ENCODE measurements at places on chromosomes 11 and 22.

DNA sequence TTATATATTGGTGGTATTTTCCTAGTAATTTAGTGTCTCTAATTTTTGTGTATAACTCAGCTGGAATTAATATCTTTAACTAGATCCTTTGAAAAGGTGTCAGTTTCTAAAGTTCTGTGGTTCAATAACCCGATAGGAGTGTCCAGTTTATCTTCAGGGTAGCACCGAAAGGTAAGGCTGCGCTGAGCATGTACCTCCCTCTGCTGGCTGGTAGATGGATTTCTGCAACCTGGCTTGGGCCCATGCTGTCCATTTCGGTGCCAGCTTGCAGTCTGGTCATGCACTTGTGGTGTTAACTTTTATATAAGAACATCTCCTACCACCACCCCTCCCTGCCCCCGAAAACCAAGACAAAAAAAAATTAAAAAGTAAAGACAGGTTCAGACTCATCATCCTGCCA lies 24.7 kb downstream of the EXT2 start:
- no peak for DNase-seq

GRCh38 chr11:133266986-133267385 lies 265.3 kb downstream of the OPCML start:
- DNase-seq, result no peak

GRCh38 chr11:36744375-36745168 lies 146.5 kb upstream of the RAG2 start:
- peak; percentile 20 for DNase-seq

DNA sequence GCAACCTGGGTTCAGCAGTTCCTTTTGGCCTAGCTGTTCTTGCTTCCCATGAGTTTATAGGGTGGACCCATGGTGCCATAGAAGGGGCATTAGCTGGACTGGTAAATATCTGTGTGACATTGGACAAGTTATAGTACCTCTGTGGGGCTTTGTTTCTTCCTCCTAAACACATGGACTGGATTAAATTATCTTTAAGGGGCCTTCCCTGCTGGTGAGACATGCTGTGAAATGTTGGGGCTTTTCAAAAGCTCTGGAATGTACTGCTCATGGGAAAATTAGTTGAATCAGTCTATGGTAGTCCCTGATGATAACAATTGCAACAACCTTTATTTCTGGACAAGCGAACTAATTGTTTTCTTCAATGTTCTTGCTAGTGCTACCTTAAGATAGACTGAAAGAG lies 276.2 kb downstream of the BLID start:
- no peak for DNase-seq

DNA sequence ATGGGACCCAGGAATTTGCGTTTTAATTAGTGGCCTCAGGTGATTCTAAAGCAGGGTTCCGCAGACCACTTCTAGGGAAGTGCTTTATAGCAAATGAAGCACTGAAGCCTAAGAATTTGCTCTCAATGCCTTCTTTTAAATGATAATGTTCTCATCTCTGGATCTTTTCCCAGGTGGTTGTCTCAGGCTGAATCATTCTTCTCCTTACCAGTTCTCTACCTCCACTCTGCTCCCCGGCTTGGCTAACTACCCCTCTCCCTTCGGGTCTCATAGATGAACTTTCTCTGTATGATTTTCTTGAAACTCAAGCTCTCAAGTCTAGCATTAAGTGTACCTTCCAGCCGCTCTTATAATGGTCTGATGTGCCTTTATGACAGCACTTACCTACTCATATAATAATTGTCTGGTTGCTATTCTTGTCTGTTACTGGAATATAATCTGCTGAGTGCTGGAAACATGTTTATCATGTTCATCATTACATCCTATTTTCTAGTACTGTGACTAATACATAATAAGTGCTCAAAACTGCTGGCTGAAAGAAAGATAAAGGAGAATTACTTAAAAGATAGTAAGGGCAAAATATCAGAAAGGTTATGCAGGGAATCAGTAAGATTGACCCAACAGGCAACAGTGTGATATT lies 195.9 kb upstream of the SESN3 start:
- DNase-seq, result no peak

DNA sequence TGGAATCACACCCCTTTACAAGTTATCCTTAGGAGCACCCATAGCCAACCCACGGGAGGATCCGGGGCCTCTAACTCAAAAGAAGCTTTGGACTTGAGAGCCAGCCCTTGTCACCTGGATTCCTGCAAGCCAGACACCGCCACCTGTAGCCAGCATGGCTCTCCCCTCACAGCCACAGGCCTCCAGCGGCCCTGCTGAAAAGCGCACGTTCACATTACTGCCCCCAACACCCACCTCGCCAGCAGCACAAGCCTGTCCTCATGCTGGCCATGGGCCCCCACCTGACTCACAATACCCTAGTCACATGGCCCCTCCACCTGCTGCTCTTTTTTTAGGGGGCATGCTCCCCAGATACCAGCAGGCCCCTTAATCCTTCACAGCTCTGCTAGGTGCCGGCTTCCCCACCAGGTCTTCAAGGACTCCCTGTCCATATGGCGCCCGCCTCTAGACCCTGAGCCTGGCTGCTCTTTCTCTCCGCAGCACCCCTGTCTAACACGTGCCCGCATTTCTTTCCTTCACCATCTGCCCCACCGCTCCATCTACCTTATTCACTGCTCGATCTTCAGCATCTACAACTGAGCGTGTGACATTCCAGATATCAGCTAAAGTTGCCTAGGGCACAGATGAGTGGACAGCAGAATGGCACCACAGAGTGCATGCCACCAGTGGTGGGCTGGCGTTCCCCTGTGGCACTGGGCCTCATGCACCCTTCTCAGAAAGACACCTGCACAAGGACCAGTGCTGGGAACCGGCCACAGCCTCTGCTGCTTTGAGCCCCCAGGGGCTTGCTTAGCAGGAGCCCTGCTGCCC lies 6.6 kb downstream of the CARS1 start:
- DNase-seq, result no peak

DNA sequence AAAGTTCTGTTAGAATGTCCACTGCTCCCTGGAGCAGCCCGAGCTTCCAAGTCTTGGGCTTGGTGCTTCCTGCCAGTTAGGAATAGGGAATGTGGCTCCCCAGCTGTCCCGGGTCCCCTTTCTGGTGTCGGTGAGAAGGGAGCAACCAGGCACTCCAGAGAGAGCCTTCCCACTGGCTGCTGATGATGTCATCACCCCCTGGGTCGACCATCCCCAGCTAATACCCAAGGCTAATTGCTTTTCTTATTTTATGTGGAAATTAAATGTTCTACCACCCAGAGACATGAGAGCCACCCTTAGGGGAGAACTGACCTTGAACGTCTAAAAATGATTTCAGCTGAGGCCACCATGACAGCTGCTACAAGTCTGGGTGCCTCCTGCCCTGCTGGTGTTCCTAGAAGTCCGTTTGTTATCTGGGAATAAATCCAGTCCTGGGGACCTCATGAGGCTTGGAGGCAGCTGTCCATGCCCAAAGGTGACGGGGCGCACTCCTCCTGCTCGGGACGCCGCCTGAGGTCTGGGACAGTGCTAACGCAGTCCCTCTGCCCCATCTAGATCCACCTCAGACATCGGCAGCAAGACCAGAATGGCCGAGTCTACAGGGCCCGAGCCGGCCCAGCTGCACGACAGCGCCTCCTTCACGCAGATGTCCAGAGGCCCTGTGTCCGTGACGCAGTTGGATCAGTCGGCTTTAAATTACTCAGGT lies 42.3 kb downstream of the C11orf91 start:
- DNase-seq, result no peak

- no peak for DNase-seq
Observed at GRCh38 chr11:27460158-27460978, 12.2 kb downstream of the LGR4 start.

DNA sequence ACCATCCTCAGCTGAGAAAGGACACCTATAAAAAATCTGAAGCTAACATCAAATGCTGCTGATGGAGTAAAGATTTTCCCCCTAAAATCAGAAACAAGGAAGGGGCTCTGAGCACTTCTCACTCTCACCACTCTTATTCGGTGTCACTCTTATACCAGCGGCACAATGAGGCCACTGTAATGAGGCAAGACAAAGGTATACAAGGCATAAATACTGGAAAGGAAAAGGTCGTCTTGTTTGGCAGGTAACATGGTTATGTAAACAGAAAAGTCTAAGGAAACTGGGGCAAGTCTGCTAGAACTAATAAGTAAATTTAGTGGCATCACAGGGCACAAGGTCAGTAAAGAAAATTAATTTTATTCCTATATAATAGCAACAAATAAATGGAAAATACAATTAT lies 8.1 kb upstream of the MOB2 start:
- no peak for DNase-seq

DNA sequence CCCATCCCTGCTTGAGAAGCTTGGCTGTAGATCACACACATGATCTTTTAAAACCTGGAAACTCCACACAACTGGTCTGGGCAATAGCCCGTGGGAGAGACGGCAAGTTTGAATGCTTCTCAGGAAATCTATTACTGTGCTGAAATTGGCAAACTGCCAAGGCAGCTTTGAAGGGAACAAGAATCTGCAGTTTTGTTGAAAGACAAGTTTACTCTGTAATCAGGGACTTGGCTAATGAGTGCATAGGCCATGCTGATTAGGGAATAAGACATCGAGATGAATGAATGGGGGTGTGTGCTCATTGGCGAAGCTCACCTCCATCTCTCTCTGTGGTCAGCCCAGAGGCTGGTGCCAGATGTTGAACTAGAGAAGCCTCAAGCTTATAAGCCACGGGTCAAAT lies 218.8 kb downstream of the HIPK3 start:
- no peak for DNase-seq

- DNase-seq, result no peak
Observed at GRCh38 chr11:16382638-16383380, 26.5 kb upstream of the SOX6 start.

GRCh38 chr11:120151536-120151935 lies 13.6 kb upstream of the TRIM29 start:
- no peak for DNase-seq

DNA sequence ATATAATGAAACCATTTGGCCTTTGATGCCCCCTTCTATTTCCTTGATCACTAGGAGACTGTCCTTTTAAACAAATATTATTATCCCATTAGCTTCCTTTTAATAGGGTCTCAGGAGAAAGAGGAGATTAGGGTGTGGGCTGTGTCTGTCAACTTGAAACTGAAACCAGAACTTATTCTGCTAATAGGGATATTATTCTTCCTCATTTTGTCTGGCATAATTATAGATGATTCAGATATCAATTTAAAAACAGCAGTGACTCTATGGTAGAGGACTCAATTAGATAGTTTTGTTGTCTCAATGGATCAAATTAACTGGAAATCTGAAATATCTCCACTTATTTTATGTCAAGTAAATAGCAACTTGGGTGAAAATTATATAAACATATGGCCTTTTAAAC lies 584.9 kb upstream of the CCDC90B start:
- no peak for DNase-seq

DNA sequence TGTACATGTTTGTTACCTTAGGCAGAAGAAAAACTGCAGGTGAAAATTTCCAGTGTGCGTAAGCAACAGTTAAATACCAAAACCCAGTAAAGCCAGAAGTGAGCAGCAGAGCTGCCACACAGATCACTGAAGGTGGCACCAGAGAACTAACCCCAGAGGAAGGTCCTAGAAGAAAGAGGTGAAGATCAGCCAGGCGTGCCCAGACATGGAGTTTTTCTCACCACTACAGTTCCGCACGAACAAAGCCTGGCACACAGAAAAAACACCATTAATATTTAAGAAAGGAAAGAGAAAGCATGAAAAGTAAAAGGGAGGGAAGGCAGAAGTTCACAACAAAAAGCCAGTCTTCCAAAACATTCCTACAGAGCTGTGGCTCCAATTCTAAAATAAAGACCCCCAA lies 60.7 kb downstream of the STK33 start:
- DNase-seq, result no peak

- DNase-seq, result no peak
Observed at GRCh38 chr22:29081517-29082236, 8.8 kb downstream of the KREMEN1 start.

All from 8988T (cell line).